ENCODE measurements at places on chromosomes 1 and 21.

- no peak for DNase-seq
These were observed 12.0 kb downstream of the TAF5L start for GRCh38 chr1:229613938-229614337.

- DNase-seq = no peak
These were observed 53.9 kb downstream of the TENT5C start for GRCh38 chr1:117659550-117660270.

DNA sequence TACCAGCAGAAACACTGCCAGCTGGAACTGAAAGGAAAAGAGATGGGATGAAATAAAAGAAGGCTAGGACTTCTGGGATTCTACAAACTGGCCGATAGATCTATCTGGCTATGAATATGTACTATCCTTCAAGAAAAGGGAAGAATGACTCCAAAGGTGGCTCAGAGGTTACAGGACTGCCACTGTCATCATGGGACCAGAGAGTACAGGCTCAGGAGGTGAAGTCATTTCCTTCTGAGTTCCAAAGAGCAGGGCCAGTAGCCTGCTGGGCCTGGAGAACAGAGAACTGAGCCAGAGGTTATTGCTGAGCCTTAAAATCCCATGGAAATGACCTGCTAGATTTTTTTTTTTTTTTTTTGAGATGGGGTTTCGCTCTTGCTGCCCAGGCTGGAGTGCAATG is 27.6 kb downstream of the ZNF496 start:
- no peak for DNase-seq

DNA sequence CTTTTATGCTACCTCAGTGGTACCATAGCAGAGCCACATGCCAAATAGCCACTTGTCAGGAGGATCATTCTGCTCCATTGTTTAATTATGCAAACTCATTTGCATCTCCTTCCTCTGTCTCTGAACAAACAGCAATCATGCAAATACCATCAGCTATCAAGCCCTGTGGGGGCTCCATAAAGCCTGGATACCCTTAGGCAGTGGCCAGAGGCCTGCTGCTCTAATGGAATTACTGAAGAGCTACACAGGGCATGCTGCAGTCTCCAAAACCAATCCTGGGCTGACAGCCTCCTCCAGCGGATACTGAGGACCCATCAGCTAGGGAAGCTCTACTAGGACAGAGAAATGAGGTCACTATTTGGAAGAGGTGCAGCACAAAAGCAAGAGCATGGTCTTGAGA is 376.3 kb downstream of the KCNH1 start:
- DNase-seq = no peak

DNA sequence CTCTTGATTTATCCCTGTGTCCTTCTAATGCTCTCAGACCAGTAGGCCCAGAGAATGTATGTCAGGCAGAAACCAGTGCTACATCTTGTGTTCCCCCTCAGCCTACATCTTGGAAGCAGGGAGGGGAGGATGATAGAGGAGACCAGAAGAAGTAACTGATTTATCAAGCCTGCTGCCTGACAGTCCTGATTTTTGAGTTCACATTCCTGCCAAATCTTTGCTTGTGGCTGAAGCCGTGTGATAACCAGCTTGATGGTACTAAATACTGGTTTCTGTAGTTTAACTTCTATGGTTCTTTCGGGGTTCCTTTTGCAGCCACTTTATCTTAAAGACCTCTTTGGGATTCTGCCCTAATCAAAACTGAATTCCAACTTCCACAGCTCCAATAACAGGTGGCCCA is 59.7 kb upstream of the WDR26 start:
- DNase-seq = no peak

- DNase-seq = peak; percentile 15
These were observed 66.2 kb downstream of the S1PR1 start for GRCh38 chr1:101302831-101303511.

DNA sequence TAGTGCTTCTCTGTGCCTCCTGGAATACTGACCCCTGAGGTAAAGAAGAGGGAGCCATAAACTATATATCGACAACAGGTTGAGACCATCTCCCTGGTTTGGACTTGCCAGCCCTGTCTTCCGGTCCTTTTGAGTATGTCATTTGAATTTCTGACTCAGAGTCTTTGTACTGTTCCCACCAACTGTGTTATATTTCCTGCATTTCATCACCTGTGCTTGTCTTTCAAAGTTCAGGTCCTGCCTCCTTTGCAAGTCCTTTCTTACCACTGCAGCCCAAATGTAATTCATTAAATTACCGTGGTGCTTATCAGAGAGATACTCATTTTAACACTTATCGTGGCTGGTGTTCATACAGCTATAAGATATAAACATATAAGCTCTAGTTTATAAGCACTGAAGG is 10.7 kb downstream of the AK5 start:
- DNase-seq = no peak

- DNase-seq = no peak
These were observed 64.6 kb upstream of the C1orf21 start for GRCh38 chr1:184322253-184322652.

DNA sequence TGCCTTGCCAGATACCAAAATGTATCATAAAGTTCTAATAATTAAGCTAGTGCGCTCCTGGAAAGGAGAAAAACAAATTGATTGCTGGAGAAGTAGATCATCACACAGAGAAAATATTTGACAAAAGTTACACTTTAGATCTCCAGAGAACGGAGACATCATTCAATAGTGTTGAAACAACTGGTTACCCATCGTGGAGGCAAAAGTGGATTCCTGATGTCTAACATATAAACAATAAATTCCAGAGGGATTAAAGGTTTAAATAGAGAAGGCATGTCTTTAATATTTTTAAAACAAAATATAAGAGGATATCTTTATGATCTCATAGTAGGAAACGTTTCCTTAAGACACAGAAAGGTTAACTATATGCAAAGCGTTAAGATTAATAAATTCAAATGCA is 41.0 kb downstream of the NRIP1 start:
- DNase-seq = no peak

DNA sequence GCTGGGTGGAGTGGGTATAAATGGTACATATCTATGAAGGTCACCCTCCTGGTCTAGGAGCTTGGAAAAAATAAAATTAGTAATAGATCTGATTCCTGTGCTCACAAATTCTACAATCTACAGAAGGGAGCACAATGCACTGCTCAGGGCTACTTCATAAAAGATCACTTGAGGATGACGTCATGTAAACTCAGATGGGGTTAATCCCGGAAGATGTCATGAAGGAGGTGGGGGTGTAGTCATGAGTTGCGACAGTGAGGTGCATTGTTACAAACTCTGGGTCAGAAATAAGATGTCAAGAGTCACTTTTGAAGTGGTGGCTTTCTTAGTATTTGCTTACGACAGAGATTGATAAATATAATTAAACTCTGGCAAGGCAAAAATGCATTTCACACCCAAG is 68.2 kb downstream of the LHX9 start:
- DNase-seq = no peak

GRCh38 chr1:227175611-227176010 is 142.7 kb downstream of the CDC42BPA start:
- no peak for DNase-seq

GRCh38 chr1:63856924-63857323 is 83.1 kb downstream of the ROR1 start:
- no peak for DNase-seq

GRCh38 chr1:89966656-89967055 is 28.3 kb upstream of the ZNF326 start:
- DNase-seq = no peak

DNA sequence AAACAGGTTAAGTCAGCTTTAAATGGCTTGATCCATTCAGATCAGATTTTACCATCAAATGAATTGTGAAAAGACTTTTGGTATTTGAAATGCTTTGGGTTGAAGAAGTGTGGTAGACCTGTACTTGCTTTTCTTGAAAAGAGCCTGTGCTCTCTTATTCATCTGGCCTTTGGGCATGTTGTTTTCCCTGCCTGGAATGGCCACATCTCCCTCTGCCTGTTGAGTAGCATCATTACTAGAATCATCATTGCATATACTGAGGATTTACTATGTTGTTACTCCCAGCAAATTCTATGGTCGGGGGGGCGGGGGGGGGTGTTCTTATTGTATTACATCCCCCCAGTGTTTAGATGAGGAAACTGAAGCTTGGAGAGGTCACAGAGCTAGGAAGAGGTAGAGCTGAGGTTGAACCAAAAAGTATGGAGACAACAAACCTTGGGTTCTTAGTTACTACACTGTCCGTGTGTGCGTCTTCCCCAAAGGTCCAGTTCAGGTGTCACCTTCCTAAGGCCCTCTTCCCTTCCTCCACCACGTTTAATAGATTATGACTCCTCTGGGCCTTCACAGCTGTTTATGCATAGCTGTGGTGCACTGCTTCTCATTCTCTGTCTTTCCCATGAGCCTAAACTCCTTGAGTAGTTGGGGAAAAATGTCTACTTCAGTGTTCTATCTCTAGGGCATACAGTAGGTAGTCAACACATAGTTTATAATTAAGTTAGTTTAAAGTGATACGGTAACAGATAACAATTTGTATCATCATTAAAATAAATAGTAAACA is 246.4 kb upstream of the HOOK1 start:
- no peak for DNase-seq

- DNase-seq = no peak
These were observed 216.1 kb downstream of the NPHP4 start for GRCh38 chr1:5776035-5776550.

DNA sequence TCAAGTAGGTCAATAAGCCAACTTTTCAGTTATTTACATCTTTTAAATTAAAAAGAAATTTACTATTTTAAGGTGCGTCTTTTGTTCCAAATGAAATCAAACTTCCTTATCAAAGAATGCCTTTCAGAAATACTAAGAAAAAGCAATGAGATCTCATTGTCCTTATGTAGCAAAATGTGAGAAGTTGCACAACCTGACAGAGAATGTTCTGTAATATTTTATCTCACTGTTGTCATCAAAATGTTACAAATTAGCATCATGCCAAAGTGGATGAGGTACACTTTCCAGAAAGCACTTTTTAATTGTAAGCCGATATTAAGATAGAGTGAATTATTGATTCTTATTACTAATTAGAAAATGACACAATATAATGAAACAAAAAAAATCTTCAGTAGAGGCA is 50.4 kb downstream of the KCNT2 start:
- DNase-seq = no peak

GRCh38 chr1:167033646-167034045 is 44.6 kb downstream of the MAEL start:
- no peak for DNase-seq

GRCh38 chr21:39022035-39022434 is 161.2 kb downstream of the PSMG1 start:
- no peak for DNase-seq

Measured in astrocyte (in vitro differentiated cells and primary cell).